ENCODE measurements at places on chromosomes 12 and 14.

GRCh38 chr12:24021164-24021502, 71.7 kb upstream of the SOX5 start:
- no peak for DNase-seq

GRCh38 chr14:23694085-23694948, 58.2 kb downstream of the DHRS2 start:
- DNase-seq: peak; percentile 82

DNA sequence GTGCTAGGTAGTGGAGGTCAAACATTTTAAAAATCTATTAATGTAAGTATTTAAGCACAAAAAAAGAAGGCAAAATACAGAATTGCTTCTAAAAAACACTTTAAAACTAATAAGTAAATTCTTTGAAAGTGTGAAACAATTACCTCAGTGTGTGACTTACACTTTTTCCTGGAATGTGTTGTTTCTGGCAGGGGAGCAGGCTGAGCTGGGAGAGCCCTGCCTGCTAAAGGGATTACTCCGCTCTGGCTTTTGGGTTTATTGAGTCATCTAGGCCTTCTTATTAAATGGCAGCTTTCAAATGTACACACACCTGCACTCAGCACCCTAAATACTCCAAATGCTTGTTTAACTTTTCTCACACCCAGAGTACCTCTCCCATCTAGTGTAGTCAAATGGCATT, 279.8 kb downstream of the AKAP6 start:
- no peak for DNase-seq

DNA sequence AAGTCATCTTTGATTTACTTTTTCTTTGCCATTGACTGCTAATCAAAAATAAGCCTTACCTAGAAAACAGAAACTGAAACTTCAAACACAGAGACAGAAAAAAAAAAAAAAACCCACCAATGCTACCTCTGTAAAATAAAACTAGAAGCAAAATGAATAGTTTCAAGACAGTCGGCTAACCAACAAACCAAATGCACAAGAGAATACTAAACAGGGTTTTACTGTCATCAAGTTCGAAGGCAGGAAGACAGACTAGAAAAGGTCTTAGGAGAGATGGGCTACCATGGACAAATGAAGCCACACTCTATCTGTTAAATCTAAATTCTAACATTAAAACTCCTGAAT, 59.5 kb downstream of the SEL1L start:
- no peak for DNase-seq

- DNase-seq: no peak
These were observed 91.9 kb downstream of the DICER1 start for GRCh38 chr14:95065411-95065810.

DNA sequence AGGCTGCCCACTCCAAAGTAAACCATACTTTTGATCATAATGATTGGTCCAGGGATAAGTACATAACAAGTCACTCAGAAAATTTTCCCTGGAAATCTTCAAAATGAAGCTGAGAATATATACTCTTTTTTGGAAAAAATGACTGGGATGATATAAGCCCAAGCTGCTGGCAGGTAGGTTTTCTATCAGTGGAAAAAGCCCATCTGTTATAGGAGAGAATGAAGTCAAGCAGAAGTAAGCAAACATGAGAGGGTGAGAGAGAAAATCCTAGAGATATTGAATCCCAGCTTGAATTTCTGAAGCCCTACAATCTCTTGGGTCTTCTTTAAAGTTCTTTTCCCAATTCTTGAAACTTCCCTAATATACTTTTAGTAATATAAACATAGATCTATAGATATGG, 37.3 kb upstream of the ZDHHC17 start:
- DNase-seq: no peak

GRCh38 chr14:73173092-73173735, 36.9 kb downstream of the PSEN1 start:
- peak; percentile 59 for DNase-seq

DNA sequence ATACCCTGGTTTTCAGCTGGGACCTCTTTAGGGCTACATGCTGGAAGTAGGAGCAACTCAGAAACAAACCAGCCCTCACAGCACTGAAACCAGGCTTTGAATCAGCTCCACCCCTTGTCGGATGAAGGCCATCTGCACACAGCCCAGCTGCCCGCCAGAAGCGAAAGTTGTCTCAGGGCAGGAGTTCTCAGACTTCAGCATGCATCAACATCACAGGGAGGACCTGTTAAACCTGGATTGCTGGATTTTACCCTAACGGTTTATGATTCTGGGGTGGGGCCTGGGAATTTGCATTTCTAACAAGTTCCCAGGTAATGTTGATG, 10.9 kb downstream of the SYNDIG1L start:
- no peak for DNase-seq

GRCh38 chr12:130911193-130911592, 39.3 kb downstream of the RAN start:
- DNase-seq: no peak

DNA sequence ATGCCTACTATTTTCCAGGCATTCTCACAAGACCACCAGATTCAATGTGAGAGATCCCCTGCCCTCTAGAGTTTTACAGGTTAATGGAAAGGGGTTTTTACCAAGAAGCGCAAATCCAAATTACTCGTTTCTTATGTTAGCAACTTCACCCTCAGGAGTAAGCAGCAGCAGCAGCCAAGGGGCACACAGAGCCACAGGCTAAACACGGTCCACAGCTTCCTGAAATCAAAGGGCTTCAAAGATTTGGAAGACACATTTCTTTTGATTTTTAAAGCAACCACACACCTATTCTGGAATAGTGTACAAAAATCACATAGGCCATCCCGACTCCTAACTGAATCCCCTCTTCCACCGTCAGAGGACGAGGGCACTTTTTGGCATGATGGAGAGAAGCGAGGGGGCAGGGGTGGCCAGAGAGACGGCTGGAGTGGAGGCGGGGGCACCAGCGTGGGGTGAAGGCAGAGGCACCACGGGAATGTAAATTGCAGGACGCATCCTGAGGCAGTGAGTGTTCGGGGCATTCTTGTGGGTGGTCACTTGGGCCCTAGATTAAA, 107.0 kb downstream of the ARF6 start:
- no peak for DNase-seq

DNA sequence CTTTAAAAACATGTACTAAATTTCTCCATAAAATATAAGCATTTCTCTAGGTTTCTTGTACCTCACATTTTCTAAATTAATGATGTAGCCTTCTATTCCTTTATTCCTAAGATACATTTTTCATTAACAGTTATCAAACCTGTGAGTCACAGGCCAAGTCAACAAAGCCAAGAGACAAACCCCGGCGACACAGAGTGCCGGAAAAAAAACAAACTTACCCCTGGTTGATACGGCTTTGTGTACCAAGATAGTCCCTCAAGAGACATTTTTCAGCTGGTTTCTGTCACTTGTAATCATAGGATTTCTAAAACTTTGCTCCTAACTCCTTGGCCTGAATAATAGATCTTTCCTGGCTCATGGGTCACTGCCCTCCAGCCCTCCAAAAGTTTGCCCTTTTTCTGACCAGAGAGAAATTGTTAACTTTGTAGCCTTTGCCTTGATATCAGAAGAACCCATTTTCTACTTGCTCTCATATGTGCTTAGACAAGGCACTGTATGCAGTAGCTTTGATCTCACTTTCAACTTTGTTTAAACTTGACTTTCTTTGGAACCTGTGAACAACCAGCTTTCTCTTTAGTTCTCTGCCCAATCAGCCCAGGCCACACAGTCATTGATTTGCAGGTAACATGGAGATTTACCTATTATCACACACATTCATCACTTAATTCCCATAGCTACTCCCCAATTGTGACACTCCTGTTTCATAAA, 172.2 kb downstream of the PRKD1 start:
- DNase-seq: no peak
